ENCODE measurements at places on chromosomes 7 and 10. TPM values are rescaled to one million over a fixed set of nuclear protein-coding genes. Genes with fewer than 3 reads are reported as not detected.

Gene IMMP2L
- total RNA-seq, result 51.0 TPM

Gene TAS2R4
- total RNA-seq, result 0.65 TPM

Gene ITGB1
- 307 TPM for total RNA-seq

Gene PPP1R17
- total RNA-seq, result not detected

Gene LMOD2
- not detected for total RNA-seq

Gene PARP12
- total RNA-seq, result 37.7 TPM

Gene LMTK2
- total RNA-seq, result 37.1 TPM

Gene TMEM229A
- not detected for total RNA-seq

Gene CFTR
- total RNA-seq, result not detected

Gene FGFBP3
- 0.68 TPM for total RNA-seq

Gene TLX1
- not detected for total RNA-seq

GRCh38 chr10:89242345-89242684 lies 9.3 kb downstream of the LIPA start:
- H3K4me3 ChIP-seq, result no peak overlapping the region
- H3K4me1 ChIP-seq, result peaks cover 17% of the 10 kb centered on the region
- H3K27ac ChIP-seq, result peak overlapping the region; percentile 55
- no peak for DNase-seq

- no peak overlapping the region for H3K4me3 ChIP-seq
- no peaks in the 10 kb centered on the region for H3K36me3 ChIP-seq
- H3K27me3 ChIP-seq, result no peaks in the 10 kb centered on the region
- no peak overlapping the region for H3K27ac ChIP-seq
Measured at GRCh38 chr10:92420546-92421275, 129.7 kb downstream of the MARCHF5 start.

DNA sequence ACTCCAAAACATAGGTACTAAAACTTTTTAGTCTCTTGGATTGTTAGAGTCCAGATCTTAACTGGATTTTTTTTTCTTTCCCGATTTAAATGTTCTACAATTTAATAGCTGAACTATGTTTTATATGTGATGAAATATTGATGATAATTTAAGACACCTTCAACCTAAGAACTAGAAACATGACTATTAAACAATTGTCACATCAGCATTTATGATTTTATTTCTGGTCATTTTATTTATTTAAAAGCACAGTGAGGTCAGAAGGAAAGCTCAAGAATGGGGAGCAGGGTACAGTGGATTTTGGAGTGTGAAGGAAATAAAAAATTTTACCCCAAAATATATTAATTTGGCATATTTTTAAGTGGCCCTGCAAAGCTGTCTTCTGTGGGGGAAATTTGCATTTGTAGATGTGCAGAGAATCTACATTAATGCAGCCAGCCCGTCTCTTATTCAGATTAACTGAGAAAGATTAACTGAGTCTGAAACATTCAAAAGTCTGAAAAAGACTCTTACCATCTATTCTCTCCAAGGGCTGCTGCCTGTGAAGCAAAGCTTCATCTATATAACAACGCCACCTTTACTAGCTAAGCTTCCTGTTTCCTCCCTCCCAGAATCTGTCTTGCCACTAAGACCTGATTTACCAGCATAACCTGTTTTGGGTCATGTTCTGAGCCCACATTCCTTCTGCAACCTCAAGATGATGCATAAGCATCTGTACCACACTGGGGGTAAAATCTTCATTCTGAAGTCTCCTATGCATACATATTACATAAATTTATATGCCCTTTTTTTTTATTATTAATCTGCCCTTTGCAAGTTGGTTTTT lies 86.4 kb downstream of the TMEM106B start:
- H3K36me3 ChIP-seq, result no peaks in the 10 kb centered on the region
- no peak overlapping the region for H3K4me3 ChIP-seq
- peak overlapping the region; percentile 14 for H3K27ac ChIP-seq
- peaks cover 18% of the 10 kb centered on the region for H3K4me1 ChIP-seq
- H3K27me3 ChIP-seq, result no peaks in the 10 kb centered on the region

DNA sequence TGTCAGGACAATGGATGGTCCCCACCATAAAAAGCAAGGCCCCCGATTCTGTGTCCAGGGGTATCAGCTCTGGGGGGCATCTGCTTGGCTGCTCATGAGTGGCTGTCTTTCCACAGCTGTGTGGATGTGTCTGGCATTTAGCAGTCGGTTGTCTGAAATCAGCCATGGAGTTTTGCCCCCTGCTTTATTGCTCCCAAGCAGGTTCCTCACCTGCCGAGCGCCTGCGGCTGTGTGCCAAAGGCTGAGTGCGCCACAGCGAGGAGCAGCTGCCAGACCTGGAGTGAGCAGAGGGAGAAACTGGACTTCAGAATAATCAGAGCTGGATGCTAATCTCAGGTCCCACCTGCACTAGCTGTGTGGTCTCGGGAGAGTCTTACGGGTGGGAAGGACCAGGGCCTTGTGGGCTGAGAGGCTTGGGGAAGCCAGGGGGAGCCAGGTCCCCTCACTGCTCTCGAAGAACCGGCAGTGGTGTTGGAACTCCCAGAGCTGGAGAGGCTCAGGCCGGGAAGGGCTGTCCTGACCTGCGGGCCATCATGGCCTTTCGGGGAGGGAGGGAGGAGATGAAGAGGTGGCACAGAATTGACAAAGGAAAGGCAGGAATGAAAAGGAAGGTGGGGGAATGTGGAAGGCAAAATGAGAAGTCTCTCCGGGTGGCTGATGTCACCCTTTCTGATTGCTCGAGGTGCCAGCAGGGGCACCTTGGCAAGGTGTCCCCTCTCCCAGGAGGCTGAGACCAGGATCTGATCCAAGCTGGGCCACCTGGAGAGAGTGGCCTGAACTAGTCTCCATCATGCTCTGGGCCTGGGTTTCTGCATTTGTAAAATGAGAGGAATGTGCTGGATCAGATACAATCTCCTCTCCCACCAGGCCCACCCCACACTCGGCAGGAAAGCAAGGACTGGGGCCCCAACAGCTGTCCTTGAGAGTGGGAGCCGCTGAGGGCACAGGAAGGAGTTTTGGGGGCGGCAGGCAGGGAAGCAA lies 30.2 kb upstream of the LEP start:
- H3K27ac ChIP-seq, result no peak overlapping the region
- H3K4me3 ChIP-seq, result no peak overlapping the region
- DNase-seq, result no peak
- no peaks in the 10 kb centered on the region for H3K27me3 ChIP-seq

- H3K27me3 ChIP-seq, result no peaks in the 10 kb centered on the region
- H3K27ac ChIP-seq, result no peak overlapping the region
- no peaks in the 10 kb centered on the region for H3K36me3 ChIP-seq
- H3K4me3 ChIP-seq, result no peak overlapping the region
Measured at GRCh38 chr10:102505462-102506115, 1.8 kb downstream of the SUFU start.

GRCh38 chr10:112875476-112876267 lies 74.4 kb upstream of the TCF7L2 start:
- H3K27ac ChIP-seq, result no peak overlapping the region
- no peaks in the 10 kb centered on the region for H3K36me3 ChIP-seq
- DNase-seq, result peak; percentile 1
- no peaks in the 10 kb centered on the region for H3K27me3 ChIP-seq

- DNase-seq, result no peak
- no peaks in the 10 kb centered on the region for H3K4me1 ChIP-seq
- H3K36me3 ChIP-seq, result no peaks in the 10 kb centered on the region
- H3K27me3 ChIP-seq, result no peaks in the 10 kb centered on the region
- H3K4me3 ChIP-seq, result no peak overlapping the region
Measured at GRCh38 chr10:91048380-91048779, 127.5 kb upstream of the ANKRD1 start.

GRCh38 chr10:106136175-106136574 lies 1028.3 kb downstream of the SORCS1 start:
- H3K4me3 ChIP-seq, result no peak overlapping the region
- H3K27me3 ChIP-seq, result no peaks in the 10 kb centered on the region
- no peaks in the 10 kb centered on the region for H3K4me1 ChIP-seq
- H3K36me3 ChIP-seq, result no peaks in the 10 kb centered on the region
- no peak overlapping the region for H3K27ac ChIP-seq

GRCh38 chr7:25926009-25926408 lies 226.0 kb upstream of the NFE2L3 start:
- H3K4me1 ChIP-seq, result no peaks in the 10 kb centered on the region
- DNase-seq, result no peak
- H3K27ac ChIP-seq, result no peak overlapping the region
- H3K4me3 ChIP-seq, result no peak overlapping the region

GRCh38 chr10:72030762-72031543 lies 57.4 kb downstream of the SPOCK2 start:
- H3K27ac ChIP-seq, result no peak overlapping the region
- H3K27me3 ChIP-seq, result no peaks in the 10 kb centered on the region
- H3K4me3 ChIP-seq, result no peak overlapping the region
- DNase-seq, result no peak
- H3K36me3 ChIP-seq, result no peaks in the 10 kb centered on the region
- H3K4me1 ChIP-seq, result peaks cover 18% of the 10 kb centered on the region
